Mammary epithelial cell (primary cell): ENCODE measurements at places on chromosomes 6 and 20. TPM values are rescaled to one million over a fixed set of nuclear protein-coding genes. Genes with fewer than 3 reads are reported as not detected.

DNA sequence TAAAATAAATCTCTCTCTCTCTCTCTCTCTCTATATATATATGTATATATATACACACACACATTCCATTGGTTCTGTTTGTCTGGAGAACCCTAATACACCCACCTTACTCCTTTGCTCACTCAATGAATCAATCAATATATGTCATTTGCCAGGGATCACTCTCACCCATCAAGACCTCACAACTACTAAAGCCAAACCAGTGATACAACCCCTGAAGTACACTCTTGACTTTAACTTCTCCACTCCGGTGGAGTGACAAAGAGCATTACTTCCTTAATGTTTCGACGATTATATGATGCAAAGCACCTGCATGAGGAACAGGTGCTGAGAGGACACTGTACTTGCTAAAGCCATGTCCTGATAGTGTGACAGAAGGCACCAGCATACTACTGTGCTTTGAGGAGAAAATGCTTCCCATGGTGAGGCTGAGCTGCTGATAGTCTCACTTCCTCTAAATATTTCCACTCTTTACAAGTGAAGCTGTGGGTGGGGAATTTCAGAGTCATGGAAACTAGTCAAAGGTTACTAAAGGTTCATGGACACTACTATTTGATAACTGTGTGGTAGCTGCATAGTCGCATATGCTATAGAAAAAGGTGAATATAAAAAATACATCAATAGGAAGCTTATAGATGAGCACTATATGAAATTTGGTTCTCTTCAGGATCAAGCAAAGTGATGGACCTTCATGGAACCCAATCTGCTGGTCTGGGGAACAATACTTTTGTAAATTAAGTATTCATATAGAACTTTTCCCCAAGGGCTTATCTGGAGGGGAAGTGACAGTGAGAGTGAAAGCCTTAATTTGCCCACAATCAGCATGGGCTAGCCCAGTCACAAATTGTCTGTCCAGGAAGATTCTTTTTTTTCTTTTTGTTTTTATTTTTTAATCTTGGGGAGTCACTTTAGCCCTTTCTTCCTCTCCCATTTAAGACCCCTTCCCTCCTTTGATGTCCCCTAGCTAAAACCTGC, 141.9 kb upstream of the NEDD9 start:
- DNase-seq, result no peak

- DNase-seq, result no peak
These were observed 91.9 kb downstream of the FLRT3 start for GRCh38 chr20:14245368-14245970.

DNA sequence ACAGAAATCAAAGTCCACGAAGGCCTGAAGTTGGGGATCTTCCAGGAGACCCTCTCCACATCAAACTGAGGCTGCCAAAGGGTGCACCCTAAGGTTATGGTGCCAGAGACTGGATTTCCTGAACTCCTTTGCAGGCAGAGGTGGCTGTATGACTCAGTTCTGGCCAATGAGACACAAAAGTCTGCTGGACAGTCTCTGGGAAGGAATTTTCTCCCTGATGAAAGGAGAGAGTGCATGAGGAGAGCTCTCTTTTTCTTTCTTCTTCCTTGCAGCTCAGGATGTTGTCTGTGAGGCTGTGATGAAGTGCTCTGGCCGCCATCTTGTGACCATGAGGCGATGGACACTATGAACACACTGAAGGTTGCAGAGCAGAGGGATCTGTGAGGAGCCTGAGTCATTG, 85.2 kb downstream of the MDGA1 start:
- peak; percentile 14 for DNase-seq

DNA sequence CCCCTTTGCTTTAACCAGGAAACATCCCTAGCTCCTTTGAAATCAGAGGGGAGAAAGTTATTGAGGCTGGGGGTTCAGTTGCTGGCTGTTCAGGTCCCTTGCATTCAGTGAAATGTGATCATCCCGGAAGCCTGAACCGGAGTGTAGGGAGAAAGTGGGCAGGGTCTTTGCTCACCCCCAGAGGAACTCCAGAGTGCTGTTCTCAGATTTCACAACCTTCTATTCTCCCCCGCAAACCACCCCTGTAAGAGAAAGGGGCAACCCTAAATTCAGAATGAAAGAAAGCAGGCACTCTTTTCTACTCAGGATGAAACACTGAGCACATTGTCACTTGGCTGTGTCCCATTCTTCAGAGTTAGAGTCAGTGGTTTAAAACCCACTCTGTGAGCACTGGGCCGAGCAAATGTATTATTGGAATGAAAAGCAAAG, 139.8 kb downstream of the KHDC1L start:
- DNase-seq, result no peak

WFDC10B gene
- 0.52 TPM in 1 of 2 replicates, not detected in the other for total RNA-seq

DNA sequence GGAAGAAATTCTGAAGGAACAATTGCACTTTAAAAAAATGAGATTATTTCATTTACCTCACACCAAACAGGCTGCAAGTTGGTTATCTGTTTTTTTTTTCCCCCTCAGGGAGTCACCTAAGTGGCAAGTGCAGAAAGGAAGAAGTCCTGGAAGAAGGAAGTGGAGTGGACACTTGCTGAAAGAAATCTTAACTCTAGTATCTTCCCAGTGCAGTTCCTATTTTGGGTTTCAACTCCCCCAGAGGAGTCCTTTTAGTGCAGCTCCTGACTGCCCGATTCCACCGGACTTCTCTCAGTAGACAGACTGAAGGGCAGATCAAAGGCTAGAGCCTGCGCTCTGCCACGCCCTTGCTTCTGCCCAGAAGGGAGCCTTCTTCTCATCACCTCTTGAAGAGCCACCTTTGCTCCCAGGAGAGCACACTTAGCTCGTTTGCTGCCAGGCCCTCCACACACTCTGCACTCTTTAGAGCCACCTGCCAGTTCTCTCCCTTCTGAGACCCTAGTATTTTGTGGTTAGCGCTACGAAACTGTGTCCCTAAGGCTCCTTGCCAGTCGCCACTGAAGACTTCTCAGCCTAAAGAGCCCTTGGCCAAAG, 4.9 kb downstream of the MTCL3 start:
- no peak for DNase-seq

GRCh38 chr20:25341716-25342680, 48.6 kb downstream of the ABHD12 start:
- DNase-seq, result peak; percentile 53

UBD gene
- not detected in 2 replicates for total RNA-seq

GRCh38 chr6:108779536-108780275, 68.5 kb upstream of the ARMC2 start:
- no peak for DNase-seq

CALHM5 gene
- total RNA-seq, result 0.50 TPM

KCTD20 gene
- total RNA-seq, result 14.2 and 18.0 TPM in 2 replicates

DNA sequence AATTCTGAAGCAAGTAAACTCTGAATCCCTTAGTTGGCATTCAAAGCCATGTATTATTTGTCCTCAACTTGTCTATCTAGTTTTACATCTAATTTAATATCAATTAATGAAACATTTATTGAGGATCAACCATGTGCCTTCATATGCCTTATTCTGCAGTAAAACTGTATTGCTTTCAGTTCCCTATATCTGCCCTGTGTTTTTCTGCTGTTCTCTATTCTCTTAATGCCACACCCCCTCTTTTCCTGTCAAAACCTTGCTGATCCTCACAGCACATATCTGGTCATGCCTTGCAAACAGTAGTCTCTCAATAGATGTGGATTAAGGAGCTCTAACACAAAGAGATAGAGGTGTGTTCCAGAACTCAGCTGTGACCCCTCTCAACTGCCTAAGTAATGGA, 2.0 kb downstream of the FIG4 start:
- DNase-seq, result no peak

TCP11 gene
- not detected in 2 replicates for total RNA-seq

- DNase-seq, result no peak
These were observed 79.3 kb upstream of the NAA20 start for GRCh38 chr20:19937651-19938420.

KIF16B gene
- 15.0 TPM for total RNA-seq

GRCh38 chr6:89035252-89036101, 45.1 kb upstream of the PNRC1 start:
- peak; percentile 100 for DNase-seq

FAM217A gene
- total RNA-seq, result not detected in 2 replicates

DNA sequence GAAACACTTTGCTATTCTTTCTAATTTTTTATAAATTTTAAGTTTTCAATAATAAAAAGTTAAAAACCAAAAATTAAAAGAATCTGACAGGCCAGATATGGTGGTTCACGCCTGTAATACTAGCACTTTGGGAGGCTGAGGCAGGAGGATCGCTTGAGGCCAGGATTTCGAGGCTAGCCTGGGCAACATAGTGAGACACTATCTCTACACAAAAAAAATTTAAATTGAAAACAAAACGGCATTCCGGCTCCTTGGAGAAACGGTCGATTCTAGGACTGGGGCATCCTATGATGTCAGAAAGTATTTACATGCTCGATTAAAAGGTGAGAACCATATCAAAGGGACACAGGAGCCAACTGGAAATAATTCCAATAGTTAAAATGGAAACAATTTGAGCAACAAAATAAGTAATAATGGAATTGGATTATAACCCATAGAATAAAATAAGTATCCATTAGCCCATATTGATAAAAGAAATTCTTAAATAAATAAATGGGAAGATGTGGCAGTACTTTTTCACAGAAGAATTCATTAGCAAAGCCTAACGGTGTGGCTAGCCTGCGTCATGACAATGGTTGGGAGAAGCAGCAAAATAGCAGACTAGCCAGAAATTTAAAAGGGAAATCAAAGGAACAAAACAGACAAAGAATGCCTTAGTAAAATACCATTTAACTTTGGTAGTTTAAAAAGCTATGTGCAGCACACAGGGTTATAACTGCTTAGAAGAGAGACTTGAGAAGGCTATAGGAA, 21.3 kb downstream of the HLA-E start:
- DNase-seq, result no peak

DNA sequence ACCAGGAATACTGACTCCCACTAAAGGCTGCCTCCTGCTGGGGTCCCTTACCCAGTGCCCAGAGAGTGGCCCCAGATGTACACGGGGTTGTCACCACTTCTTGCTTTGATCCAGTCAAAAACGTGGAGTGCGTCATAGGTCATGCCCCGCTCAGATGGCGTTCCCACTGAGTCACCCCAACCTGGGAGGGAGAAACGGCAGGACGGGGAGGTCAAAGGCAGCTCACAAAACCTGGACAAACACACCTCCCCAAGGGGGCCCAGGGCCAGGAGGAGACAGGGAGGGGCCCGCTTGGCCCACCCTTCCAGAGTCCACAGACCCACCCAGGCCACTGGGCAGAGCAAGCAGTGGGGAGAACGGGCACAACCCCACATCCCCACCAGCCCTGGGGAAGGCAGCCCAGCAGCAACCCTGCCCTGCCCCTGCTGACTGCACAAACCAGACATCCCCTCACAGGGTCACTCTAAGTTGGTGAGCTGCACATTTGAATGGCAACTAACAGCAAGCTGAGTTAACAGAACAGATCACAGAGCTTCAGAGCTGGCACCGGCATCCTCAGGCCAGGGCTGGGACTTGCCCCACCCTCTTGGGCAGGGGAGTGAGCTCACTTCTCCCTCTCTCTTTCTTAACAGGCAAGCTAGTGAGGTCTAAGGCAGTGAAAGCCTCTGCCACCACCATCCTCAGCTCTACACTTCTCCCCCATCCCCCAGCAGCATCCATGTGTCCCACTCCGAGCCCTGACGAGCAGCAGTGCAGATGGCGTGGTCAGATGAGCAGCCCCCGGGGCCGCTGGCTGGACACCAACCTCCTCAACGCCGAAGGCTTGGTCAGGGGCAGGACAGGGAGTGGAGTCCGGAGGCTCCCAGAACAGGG, 61.7 kb downstream of the PYGB start:
- peak; percentile 72 for DNase-seq

GRCh38 chr6:42748203-42748898, 2.4 kb upstream of the TBCC start:
- DNase-seq, result no peak

ANGPT4 gene
- 0.07 TPM in 1 of 2 replicates, not detected in the other for total RNA-seq

GRCh38 chr6:159450815-159451465, 242.1 kb downstream of the SOD2 start:
- peak; percentile 21 for DNase-seq

- no peak for DNase-seq
These were observed 12.8 kb upstream of the KHDRBS2 start for GRCh38 chr6:62298745-62299392.

- DNase-seq, result no peak
These were observed 2.5 kb upstream of the KATNA1 start for GRCh38 chr6:149651056-149651455.

DNA sequence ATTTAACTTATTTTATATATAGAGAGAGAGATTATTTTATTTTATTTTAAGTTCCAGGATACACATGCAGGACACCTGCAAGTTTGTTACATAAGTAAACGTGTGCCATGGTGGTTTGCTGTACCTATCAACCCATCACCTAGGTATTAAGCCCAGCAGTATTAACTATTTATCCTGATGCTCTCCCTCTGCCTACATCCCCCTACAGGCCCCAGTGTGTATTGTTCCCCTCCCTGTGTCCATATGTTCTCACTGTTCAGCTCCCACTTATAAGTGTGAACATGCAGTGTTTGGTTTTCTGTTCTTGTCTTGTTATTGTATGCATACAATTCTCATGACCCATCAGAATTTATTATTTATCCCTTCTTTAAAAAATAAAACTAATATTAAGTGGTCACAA, 34.6 kb downstream of the FKBP1C start:
- DNase-seq, result no peak

EFCAB8 gene
- total RNA-seq, result 0.50 TPM

DNA sequence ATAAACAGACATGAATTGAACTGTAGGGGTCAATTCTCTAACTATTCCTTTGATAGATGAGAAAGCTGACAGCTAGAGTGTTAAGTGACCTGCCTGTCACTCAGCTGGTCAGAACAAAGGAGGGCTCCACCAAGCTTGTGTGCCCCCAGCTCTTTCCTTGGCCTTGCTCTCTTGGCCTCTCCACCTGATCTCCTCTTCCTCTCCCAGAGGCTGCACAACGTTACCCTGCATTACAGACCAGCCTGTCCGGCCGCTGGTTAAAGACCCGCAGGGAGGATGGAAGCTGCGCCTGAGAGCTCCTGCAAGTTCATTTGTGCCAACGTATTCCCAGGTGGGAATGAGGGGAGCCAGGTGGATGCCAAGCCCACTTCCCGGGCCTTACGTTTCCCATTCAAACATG, 22.5 kb downstream of the AGPAT4 start:
- DNase-seq, result no peak

DNA sequence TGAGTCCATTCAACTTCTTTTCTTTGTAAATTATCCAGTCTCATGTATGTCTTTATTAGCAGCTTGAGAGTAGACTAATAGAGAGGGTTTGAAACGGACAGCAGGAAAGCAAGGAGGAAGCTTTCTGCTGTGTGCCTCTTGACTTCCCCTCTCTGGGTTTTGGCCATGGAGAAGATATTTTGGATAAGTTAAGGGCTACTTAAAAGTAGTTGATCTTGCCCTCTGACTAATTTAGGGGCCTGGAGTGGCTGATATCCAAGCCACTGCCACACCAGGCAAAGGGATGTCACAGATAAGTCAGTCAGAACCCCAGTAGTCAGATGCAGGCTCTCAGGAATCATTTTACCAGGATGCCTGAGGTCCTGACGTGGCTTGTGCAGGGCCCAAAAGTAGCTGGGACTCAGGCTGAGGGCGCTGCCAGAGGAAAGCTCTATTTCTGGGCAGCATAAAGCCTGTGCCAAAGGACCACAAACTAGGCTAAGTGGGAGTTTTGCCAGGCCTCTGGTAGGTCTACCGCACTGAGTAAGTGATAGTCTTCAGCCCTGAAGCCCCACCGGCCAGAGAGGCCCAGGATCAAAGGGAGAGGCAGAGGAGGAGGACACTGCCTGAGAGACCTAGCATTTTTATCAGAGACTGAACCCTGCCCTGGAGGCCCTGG, 41.6 kb upstream of the IYD start:
- no peak for DNase-seq

FAM210B gene
- total RNA-seq, result 125 TPM

TNFRSF6B gene
- total RNA-seq, result 8.3 TPM

GRCh38 chr20:45813006-45813340, 529 bp downstream of the UBE2C start:
- DNase-seq, result no peak
